ENCODE measurements at places on chromosomes 6 and 20. TPM values are rescaled to one million over a fixed set of nuclear protein-coding genes. Genes with fewer than 3 reads are reported as not detected.

- no peak for DNase-seq
These were observed 86.7 kb upstream of the STMND1 start for GRCh38 chr6:17015144-17015543.

DNA sequence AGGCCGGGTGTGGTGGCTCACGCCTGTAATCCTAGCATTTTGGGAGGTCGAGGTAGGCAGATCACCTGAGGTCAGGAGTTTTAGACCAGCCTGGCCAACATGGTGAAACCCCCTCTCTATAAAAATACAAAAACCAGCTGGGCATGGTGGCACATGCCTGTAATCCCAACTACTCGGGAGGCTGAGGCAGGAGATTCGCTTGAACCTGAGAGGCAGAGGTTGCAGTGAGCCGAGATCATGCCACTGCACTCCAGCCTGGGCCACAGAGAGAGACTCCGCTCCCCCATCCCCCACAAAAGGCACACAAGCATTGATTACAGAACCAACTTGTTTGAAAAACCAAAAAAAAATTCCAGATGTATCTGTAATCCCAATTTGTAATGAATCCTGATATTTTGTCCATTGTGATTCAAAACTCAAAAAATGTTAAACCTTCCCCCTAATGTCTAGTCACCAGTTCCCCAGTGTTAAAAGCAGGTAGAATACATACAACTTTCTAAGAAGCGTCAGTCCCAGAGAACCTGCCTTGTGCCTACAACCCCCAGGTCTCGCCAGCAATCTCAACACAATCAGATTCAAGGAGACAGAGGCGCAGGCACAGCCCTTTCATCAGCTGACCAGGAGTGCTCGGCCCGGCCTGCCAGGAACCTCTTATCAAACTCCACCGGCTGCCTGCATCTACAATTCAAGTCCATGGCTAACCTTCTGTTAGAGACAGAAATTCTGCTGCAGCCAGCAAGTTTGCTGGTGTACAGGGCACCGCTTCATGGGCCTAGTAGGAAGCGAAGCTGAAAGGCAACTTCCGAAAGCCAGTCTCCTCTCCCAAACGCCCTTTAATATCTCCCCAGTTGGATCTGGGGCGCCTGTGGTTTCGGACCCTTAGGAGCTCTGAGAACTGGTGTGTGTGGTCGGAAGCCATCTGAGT lies 2.1 kb downstream of the EZR start:
- DNase-seq = no peak

SPTLC3 gene
- polyA plus RNA-seq = 3.8 TPM

GRCh38 chr20:564192-564591 lies 20.6 kb upstream of the CSNK2A1 start:
- DNase-seq = no peak

OTOR gene
- 0.11 TPM for polyA plus RNA-seq

FAM217A gene
- 0.49 TPM for polyA plus RNA-seq

DNA sequence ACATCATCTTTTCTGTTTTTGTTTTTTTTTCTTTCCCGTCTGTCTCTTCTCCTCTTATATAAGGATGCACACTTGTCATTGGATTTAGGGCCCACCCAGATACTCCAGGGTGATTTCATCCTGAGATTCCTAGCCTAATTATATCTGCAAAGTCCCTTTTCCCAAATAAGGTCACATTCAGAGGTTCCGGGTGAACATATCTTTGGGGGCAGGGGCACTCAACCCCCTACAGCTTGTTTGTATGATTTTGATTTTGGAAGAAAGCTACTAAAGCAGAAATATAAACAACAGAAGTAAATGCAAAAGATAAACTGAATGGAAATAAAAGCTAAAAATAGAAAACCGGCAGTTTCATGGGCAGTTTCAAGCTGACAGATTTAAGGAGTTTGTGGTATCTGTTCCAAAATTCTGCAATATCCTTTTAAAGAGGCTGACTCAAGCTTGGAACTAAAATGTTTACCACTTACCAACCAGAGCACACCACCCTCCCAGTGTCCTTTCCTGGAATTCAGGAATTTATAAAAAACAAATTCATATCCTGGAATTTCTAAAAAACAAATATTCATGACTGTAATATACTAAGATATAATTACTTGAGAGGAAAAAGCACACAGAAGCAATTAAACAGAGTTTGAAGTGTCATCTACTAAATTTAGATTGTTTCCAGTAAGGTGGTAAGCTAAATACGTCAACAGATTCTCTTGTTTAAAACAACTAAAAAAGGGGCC lies 100.0 kb upstream of the CARMIL1 start:
- peak; percentile 21 for DNase-seq

- no peak for DNase-seq
These were observed 2.5 kb downstream of the DLK2 start for GRCh38 chr6:43452896-43453295.

GRCh38 chr6:128033156-128033555 lies 132.3 kb upstream of the THEMIS start:
- peak; percentile 84 for DNase-seq

GRCh38 chr20:39904476-39905112 lies 784.4 kb downstream of the MAFB start:
- DNase-seq = peak; percentile 64

DNA sequence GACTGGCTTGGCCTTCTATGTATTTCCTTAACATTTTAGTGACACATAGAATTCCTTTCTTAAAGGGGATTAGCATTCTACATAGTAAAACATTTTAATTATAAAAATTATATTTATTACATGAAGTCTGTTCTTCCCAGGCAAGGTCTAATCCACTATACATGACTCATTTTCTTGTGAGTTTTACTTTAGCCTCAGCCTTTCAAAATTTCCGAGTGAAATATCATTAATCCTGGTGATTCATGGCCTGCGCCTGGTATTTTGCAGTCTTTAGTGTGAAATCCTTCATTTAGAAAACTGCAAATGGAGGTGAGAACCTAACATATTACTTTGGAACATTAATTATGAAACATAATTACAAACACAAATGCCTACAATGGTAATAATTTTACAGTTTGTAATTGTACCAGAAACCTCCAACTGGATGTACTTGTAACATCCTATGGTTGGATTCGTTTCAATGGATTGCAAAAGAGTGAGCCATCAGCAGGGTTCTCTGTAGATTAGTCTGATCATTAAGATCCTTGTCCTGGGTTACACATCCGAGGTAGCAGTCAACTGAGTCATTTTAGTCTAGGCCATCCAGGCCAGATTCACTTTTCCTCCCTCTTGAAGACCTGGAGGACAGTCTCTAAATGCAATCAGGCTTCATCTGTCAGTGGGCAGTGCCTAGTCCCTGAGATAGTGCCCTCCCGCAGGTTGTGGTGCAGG lies 272.0 kb downstream of the PACRG start:
- DNase-seq = no peak

COL12A1 gene
- polyA plus RNA-seq = 244 TPM

DNA sequence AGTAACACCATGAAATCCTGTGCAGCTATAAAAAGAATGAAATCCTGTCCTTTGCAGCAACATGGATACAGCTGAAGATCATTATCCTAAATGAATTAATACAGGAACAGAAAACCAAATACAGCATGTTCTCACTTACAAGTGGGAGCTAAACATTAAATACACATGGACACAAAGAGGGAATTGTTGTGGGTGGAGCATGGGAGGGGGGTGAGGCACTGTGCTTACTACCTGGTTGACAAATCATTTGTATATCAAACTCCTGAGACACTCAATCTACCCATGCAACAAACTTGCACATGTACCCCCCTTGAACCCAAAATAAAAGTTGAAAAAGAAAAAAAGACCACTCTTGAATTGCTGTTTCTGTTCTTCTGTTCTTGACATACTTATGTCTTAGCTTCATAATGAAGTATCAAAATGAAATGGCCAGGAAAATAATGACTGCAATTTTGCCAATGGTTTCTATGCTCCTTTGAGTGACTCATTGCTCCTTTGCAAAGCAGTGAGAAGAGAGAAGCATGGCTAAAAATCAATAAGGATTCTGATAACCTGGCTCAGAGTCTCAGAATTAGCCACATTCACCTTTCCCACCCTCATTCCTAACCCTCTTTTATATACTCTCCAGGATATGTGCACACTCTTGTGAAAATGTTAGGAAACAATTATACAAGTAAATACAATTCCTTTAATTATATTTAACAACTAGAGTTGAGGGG lies 71.0 kb downstream of the CYP39A1 start:
- no peak for DNase-seq

GRCh38 chr6:42935322-42935721 lies 6.0 kb downstream of the CNPY3 start:
- no peak for DNase-seq

Measured in muscle of leg (tissue), 16 donors.